GM04504 (cell line): ENCODE measurements at places on chromosomes 2 and 18.

- no peak for DNase-seq
Measured at GRCh38 chr18:10942998-10943397, 206.4 kb downstream of the PIEZO2 start.

DNA sequence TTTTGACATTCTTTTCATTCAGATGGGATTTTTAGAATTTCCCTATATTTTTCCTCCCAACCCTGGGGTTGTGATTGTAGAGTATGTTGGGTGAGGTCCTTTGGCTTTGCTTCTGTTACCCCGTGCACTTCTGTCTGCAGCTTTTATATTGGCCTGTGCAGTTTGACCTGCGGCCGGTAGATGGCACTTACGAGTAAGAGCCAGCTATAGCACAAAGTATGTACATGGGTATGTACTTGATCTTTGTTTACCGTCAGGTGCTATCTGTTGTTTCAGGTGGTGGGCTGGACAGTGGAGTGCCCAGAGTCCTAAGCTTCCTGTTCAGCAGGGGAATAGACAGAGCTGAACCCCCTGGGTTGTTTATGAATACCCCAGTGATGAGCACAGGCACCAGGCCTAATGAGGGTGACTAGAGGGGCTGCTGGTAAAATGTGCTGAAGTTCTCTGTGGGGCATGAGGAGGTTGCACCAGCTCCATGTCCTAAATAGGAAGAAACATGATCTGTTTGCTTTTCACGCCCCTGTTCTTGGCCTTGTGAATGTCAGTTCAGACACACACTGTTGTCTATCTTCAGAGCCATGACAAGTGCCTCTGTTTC lies 58.9 kb upstream of the THUMPD2 start:
- DNase-seq, result no peak

DNA sequence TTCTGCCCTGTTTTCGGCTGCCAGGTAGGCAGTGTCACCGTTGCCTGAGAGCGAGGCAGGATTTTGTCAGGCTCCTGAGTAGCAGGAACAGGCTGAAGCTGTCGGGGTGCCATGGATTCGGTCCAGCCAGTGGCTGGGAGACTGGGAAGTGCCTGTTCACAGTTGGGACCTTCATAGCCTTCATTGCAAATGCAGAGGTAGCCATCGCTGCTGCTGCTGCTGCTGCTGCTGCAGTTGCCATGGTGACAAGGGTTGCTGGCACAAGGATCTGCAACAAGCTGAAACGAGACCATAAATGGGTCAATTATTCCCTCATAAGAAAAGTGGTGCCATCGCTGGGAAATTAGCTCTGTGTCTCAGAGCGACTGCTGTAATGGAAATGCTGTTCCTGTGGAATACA lies 122.7 kb downstream of the DNER start:
- no peak for DNase-seq

DNA sequence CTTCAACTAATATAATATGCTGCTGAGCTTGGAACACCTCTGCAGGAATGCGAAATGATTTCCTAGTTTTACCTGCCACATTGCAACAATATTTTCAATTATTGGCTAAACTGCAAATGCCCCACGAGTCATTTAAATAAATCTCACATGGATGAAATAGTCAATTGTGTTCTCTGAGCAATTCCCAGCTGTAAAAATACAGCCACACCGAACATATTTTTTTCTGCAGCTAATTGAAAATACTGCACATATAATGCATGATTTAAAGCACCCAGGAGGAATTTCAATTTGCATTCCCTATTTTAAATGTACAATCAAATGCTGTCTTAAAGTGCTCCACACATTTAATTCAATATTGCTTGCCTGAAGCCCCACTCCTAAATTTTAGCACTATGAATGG lies 18.6 kb downstream of the SERPINE2 start:
- no peak for DNase-seq

GRCh38 chr18:32468147-32468845 lies 2.4 kb downstream of the GAREM1 start:
- DNase-seq, result no peak

DNA sequence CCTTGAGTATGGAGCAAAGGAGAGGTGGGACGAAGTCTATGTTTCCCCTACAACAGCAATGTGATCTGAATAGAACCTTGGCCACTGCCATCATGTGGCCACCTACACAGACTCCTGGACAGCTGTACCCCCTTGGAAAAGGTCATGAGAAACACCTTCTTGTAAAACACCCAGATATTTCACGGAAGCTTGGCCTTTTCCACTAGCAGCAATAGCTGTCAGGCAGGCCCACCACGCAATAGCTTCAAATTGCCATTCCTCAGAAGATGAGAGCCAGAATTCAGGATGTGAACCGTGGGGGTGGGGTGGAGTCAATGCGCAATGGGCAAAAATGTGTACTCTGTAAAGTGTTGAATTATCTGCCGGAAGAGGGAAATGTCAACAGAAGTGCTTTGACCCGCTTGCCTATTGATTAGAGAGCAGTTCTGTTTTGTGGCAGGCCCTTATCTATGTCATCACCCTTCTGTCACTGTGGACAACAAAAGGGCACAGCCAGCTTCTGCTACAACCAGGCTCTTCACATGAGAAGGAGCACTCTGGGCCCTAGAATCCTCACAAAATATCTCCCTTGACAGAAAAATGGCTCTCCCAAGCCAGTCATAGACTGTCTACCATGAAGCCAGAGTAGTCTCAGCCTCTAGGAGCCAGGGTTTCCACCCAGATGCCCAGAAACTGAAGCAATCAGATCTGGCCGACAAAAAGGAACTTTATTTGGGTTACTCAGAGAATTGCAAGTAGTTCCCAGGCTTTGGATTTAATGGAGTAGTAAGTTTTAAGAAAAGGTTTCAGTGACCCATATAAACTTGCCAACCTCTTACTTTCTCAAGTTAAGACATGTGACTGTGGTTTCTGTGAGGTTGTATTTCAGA lies 9.5 kb downstream of the INPP1 start:
- DNase-seq, result peak; percentile 26

DNA sequence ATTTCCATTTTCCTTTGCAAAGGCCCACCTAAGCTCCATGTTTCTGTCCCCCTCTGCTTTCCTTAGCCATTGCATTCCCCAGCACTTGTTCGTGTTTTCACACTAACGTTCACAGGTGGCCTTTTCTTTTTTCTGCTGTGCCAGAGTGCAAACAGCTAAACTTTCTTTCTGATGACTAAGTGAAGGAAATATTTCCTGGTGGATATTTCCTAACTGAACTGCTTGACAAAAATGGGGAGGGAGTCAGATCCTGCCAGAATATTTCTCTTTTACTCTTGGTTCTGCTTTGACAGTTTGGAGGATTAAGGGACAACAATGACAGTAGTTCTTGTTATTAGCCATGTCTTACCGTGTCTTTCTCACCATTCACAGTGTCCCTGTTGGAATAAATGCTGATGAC lies 344.0 kb downstream of the ARHGAP15 start:
- DNase-seq, result no peak

DNA sequence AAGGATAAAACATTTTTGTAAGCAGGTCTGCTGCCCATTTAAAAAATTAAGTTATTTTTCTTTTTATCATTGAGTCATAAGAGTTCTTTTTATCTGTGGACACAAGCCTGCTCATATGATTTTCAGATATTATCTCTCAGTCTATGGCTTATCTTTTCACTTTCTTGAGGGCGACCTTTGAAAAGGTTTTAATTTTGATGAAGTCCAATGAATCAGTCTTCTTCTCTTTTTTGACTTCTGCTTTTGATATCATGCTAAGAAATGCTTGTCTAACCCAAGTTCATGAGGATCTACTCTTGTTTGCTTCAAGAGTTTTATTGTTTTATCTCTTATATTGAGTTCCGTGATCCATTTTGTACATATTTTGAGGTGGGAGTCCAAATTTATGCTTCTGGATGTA lies 36.5 kb downstream of the PSMD14 start:
- DNase-seq, result no peak

DNA sequence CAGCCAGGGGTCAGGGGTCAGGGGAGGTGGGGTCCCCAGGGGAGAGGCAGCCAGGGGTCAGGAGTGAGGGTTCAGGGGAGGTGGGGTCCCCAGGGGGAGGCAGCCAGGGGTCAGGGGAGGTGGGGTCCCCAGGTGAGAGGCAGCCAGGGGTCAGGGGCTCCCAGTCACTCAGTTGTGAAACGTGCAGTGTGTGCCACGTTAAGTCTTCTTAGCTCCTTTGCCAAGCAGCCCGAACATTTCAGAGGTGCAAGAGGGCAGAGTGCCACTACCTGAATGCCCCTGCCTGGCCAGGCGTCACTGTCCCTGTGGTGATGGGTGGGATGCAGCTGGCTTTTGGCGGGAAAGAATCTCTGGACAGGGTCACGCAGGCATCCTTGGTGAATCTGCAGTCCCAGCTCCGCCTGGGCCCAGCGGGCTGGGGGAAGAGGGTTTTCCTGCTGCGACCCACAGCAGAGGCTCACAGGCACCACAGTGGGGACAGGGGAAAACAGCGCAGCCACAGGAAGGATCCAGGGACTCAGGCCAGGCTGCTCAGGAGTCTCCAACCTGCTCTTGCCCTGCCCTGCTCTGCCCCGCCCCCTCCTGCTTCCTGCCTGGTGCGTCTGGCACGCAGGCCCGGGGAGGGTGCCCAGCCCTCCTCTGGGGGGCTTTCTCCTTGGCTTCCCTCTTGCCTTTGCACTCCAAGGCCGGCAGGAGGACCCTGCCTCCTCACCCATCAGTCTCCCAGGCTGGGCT lies 188.3 kb downstream of the TWIST2 start:
- no peak for DNase-seq
